ENCODE measurements at places on chromosomes 4 and X.

- no peak for DNase-seq
Observed at GRCh38 chrX:129732857-129733256, 5.9 kb upstream of the XPNPEP2 start.

DNA sequence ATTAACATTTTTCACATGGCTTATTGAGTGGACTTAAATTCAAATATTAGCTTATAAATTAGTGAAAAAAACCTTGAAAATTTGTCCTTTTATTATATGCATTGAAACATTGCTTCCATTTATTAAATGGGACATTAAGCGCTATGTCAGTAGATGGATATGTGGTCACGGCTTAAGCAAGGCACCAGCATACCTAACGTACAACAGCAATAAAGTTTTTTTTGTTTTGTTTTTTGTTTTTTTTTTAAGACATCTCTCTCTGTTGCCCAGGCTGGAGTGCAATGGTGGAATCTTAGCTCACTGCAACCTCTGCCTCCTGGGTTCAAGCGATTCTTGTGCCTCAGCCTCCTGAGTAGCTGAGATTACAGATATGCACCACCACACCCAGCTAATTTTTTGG lies 31.6 kb downstream of the PGM2 start:
- DNase-seq = no peak

DNA sequence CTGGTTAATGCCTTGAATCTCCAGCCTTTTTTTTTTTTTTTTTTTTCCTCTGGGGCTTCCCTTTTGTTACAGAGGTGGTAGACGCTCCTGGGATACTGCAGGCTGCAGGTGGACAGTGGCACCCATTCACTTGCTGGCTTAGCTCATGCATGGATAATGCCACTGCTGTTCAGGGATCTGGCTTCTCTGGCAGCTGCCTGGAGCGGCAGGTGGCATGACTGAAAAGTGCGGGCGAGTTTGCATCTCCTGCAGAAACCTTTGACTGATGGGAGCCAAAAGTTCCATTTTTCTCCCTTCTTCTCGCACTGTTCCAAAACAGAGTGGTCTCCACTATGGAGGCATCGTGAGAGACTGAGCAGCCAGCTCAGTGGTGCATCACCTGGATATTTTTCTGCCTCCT lies 5.9 kb upstream of the STIM2 start:
- DNase-seq = no peak

GRCh38 chr4:155822572-155822971 lies 43.5 kb downstream of the ASIC5 start:
- DNase-seq = no peak

DNA sequence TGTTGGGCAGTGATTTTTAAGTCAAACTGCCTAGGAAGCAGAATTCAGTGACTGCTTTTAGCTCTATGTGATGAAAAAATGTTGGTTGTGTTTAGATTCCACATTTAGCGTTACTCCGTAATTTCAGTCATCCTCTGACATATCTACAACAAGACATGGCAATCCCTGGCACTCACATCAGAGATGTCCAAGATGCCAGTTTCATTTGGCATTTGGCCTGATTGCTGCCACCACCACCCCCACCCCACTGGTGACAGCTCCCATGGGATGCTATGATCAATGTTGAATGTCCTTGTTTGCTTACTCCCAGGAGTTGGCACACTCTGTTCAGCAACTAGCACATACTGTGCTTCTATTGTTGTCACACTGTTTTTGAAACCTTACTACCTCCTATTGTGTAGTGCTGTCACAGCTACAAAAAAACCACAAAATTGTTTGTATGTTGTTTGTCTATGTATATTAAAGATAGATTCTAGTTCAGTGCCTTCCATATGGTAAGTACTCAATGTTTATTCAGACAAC lies 101.4 kb downstream of the AWAT2 start:
- no peak for DNase-seq

- no peak for DNase-seq
Observed at GRCh38 chrX:132226169-132226568, 6.9 kb upstream of the RAP2C start.

DNA sequence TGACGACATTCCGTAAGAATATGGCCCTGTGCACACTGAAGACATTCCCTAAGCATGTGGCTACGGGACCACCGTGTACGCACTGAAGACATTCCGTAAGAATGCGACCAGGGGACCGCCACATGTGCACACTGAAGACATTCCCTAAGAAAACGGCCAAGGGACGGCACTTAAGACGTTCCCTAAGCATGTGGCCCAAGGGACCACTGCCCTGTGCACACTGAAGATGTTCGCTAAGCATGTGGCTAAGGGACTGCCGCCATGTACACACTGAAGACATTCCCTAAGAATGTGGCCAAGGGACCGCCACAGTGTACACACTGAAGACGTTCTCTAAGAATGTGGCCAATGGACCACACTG lies 21.4 kb downstream of the DHRSX start:
- DNase-seq = no peak

DNA sequence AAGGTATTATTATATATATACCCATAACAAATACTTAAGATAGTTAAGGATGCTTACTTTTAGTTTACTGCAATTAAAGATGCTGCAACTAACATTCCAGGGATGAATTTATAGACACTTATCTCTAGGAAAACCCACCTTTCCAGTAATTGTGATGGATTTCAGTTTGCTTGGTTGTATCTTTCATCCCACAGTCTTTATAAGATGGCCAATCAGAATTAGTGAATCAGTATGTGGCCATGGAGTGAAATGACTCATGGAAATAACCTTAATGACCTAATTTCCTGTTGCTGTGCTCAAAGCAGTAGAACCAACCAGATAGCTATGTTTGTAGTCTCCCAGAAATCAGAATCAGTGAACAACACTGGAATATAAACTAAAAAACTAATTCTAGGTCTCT lies 26.4 kb downstream of the MOSPD2 start:
- no peak for DNase-seq

GRCh38 chr4:3851211-3851610 lies 85.0 kb downstream of the ADRA2C start:
- DNase-seq = no peak

DNA sequence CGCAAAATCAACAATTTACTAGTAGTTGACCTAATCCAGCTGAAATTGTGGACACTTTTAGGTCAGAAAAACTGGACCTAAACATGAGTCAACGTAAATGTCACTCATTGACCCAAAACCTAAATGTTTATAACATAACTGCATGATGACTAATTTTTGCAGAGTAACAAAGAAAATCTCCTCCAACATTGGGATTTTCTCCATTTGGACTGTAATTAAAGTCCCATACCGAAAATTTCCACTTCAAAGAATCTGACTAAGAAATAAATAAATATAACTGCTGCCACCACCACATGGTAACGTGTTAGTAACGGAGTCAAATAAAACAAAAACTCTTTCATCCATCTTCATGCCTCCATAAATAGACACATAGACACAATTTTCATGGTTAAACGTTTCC lies 1.9 kb downstream of the ADGRA3 start:
- DNase-seq = no peak

DNA sequence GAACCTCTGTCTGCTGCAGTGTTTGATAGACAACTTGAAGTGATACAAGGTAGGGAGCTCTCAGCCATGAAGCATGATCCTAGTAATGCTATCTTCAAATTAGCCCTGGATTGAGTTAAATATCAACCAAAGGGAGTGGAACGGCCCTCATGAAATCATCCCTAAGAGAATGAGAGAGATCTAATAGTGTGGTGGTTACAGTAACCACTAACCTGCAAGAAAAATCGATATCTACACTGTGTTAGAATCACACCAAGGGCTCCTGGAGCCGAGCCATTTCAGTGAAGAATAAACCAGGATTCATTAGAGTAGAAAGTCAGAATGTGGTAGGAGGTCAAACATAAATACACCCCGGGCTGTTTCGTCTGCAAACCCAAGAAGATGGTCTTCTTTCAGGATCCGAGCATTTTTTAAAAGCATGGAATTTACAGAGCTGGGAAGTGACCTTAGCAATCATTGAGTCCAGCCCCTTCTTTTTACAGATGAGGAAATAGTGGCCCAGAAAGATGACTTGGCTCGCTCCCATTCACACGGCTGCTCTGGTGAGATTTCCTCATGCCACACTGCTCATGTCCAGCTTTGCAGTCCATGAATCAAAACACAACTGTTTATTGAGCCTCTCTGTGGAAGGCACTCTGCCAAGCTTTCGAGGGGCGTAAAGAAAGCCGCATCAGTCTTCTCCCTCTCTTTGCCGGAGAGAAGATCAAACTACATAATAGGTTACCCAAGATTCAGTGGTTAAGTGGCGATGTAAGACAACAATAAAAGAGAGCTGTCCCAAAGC lies 5.5 kb upstream of the DCTD start:
- no peak for DNase-seq

- DNase-seq = no peak
Observed at GRCh38 chr4:24975510-24975909, 55.2 kb downstream of the LGI2 start.

- DNase-seq = no peak
Observed at GRCh38 chr4:143768007-143768591, 67.6 kb upstream of the FREM3 start.

GRCh38 chrX:2684256-2684655 lies 6.8 kb upstream of the CD99 start:
- no peak for DNase-seq

GRCh38 chr4:174406383-174406782 lies 115.9 kb downstream of the HPGD start:
- no peak for DNase-seq

GRCh38 chr4:31272331-31273061 lies 552.3 kb downstream of the PCDH7 start:
- DNase-seq = no peak

- no peak for DNase-seq
Observed at GRCh38 chr4:76206222-76206942, 7.2 kb downstream of the SCARB2 start.

DNA sequence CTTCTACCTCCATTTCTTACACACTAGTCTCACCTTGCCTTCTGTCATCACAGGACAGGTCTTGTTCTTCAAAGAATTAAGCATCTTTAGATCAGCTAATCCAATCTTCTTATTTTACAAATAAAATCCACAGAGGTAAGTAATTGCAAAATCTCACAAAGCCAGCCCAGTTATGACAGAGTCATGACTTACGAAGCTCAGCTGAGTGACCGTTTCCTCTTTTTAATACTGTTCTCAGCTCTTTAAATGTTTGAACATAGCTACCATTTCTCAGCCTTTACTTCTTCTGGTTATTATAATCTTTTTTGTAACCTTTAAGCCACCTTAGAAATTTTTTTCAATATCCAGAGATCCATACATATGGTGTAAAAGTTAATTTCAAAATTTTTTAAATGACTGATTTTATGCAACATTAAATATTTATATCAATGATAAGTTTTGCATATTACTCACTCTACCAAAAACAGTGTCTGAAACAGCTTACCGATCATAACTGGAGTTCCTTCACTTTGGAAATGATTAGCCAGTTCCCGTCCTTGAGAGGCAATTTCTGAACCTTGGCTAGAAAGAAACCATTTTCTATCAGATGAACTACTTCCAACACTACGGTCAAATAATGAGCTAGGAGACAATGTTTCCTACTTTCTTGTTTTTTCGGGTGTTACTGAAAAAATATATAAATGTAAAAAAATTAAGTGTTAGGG lies 8.8 kb downstream of the ANKRD37 start:
- DNase-seq = no peak

DNA sequence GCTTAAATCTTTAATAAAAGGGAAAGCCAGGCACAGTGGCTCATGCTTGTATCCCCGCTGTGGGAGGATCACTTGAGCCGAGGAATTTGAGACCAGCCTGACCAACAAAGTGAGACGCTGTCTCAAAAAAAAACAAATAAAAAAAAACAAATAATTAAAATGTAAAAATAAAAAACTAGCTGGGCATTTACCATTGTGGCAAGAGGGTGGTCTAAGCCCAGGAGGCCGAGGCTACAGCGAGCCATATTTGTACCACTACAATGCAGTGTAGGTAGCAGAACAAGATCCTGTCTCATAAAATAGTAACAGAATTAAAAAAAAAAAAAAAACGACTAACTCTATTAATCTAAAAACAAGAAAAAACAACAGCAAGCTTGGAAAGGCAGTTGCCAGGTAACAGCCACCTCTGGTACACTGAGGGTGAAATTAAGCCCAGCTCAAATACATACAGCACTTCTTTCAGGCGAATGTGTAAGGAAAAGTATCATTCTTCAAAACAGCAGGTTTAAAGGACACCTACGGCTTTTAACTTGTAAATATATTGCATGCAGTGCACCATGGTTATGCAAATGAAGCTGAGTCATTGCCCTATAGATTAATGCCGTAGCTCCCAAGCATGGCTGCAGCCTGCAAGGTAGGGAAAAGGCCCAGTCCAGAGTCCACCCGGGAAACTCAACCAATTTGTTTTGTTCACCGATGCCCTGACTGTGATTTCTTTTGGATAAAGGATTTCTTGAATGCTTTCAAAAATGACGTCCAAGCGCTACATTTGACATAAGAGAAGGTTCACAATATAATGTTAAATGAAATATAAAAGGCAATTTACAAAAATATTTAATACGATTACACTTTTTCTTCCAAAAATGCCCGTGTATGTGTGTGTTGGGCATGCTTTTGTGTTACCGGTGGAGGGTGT lies 14.5 kb upstream of the TXLNG start:
- DNase-seq = no peak

DNA sequence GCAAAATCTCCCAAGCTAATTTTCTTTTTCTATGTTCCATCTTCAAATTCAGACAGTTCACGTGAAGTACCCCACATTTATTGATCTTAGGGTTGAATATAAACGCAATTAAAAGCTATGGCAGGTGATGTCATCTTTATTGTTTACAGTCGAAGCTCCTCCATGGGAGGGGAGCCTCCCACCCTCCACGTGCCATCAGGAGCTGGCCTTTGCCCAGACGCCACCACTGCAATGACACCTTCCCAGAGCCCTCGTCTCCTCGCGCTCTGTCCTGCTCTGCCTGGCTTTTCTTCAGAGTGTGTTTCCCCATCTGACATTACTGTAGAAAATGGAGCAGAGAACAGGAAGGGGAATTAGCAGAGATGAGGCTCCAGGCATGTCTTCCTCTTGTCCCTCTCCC lies 18.8 kb upstream of the CYP4V2 start:
- DNase-seq = no peak

DNA sequence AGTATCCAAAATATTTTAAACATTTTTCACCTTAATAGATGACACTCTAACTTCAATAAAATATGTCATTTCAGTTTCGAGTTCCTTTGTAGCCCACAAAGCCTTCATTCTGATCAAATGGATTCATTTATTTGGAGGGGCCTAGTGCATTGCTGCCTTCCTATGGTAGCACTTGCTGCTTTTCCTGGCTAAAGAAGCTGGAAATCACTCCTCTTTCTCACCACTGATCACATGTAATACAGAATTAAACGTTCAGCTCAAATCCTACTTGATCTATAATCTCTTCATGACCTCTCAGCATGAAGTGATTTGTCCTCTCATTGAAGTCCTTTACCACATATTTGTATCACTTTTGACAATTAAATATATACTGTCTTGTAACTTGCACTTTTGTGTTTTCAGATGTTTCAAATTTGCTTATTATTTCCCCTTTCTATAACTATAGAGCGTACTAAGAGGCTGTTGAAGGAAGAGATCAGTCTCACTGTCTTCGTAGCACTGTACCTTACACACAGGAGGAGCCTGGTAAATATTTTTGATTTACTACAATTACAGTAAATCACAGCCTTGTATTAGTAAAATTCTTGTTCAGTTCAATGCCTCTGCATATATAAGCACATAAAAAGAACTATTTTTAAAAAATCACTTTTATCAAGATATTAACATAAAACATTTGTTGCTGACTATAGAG lies 555 bp downstream of the CFI start:
- no peak for DNase-seq

Data from stimulated activated CD4-positive, alpha-beta T cell treated with anti-CD3 and anti-CD28 coated beads, Interleukin-1b, Interleukin-23, amount 100 ng/mL, for 4 hours (primary cell).